Esophagus squamous epithelium (tissue), 5 donors: ENCODE measurements at places on chromosomes 5 and 9.

GRCh38 chr9:126804198-126804695 is 593 bp upstream of the ZBTB43 start:
- DNase-seq = no peak

- DNase-seq = no peak
Observed at GRCh38 chr9:131174681-131175239, 49.4 kb downstream of the NUP214 start.

DNA sequence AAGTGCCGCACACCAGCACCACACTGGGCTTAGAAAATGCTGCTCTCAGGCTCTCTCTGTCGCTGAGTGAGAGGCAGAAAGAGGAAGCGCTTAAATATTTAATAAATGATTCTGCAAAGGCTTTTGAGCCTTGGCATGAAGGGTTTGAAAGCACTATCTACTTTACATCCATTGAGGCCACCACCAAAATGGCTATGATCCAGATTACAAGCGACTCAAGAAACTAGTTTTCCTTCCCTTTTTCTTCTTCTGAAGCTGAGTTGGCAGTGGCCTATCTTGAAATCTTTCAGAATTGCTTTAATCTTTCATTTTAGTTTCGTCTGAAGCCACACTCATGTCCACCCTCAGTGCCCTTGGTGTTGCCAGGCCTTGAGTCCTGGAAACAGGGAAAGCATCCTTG is 59.5 kb downstream of the EBF1 start:
- no peak for DNase-seq

- no peak for DNase-seq
Observed at GRCh38 chr5:167840527-167841130, 450.8 kb upstream of the WWC1 start.

GRCh38 chr5:136106351-136107031 is 26.2 kb upstream of the SMAD5 start:
- no peak for DNase-seq

DNA sequence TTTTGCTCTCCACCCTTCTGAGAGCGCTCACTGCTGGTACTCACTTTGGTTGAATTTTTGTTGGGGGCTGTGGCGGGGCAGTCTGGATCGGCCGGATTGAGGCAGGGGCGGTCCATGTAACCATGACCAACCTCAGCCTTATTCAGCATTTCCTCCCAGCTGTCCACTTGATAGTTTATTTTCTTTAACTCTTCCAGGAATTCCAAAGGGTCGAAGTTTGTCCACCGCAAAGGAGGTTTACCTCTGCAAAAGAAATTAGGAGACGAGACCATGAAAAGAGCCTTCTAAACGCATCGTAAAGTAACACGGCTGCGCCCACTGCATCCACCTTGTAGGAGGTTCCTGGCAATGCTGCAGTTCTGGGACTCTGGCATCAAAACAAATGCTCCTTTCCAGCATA is 36.4 kb downstream of the PTCH1 start:
- no peak for DNase-seq

DNA sequence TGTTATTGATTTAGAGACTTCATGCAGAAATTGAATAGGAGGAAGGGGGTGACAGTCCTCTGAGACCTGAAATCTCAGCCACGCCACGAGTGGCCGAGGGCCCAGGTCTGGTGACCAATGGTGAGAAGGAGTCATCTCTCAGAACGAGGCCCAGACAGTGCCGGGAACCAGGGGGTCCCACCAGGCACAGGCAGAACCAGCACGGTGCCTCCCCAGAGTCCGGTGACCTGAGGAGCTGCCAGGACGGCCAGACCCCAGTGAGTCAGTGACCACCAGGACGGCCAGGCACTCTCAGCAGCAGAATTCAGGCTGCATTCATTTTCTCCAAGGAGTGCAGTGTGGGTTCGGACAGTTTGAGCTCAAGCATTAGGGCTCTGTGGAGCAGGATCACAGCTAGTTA is 43.8 kb upstream of the NKD2 start:
- no peak for DNase-seq

DNA sequence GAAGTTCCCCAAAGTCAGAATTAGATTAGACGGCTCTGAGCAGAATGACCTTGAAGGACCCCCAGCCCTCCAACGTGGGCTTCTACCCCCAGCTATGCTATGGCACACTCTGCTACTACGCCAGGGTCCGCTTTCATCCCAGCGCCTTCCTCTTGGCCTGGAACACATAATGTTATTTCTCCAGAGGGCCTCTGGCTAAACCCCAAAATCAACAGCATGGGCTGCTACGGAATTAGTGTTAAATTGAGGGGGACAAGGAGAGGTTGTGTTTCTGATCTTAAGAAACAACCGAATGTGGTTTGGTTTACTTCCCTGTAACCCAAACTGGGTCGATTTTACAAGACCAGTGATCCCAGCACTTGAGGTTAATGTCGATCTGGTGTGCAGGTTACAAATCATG is 97.1 kb downstream of the ZNF618 start:
- DNase-seq = no peak

- DNase-seq = no peak
Observed at GRCh38 chr5:171482434-171482730, 62.9 kb downstream of the FGF18 start.

DNA sequence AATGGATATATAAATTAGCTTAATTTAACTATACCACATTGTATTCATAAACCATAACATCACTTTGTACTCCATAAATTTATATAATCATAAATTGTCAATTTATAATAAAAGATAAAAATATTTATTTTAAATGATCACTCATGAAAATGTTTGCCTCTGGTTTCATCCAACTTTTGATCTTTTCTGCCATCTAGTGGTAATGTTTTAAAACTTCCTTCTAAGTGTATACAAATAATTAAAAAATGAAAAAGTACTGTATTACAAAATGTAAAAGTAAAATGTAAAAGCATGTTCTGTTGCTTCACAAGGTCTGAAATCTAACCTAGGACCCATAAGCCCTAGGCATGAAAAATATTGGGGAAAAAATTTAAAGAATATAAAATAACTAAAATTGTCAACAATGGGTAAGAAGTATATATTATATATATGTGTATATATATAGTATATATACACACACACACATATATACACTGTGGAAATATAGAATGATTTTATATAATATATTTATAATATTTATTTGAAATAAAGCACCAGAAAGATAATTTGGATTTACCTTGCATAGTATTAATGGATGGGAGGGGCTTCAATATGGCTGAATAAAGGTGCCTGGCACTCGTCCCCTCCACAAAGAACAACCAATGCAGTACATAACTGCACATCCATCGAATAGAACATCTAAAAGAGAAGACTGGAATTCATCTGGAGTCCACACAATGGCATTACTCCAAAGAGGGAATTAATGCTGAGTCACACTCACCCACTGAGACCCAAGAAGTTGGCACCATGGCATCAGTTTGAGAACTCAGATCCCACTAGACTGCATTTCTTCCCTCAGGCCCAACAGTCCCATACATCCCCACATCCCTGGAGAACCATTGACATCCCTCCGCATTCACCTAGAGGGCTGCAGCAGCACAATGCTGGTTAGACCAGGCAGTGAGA is 32.5 kb downstream of the ANXA1 start:
- DNase-seq = no peak

DNA sequence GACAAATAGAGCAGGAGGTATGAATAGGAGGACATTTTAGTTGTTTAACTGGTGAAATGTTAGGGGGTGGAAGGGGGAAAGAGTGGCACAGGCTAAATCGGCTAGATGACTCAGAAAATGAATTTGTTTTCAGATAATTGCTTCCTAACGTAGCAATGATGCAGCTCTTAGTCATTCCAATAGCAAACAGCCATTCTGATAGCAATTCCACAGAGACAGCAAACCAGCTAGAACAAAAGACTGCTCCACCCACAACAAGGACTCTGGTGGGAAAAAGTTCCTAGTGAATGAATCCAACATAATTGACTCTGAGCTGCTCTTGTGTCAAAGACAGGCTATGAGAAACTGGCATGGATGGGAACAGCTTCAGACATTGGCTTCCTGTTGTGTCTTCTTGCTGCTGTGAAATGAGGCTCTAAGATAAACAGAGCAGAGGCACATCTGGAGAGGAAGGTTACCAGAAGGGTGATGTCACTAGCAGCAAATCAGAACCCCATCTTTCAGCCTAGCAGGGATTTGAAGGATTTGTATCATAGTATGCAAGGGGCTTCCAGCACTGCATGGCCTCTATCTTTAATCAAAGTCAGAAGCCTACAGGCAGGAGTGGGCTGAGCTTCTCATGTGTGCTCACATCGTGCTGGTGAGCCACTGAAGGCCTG is 28.1 kb upstream of the F2RL1 start:
- no peak for DNase-seq

GRCh38 chr5:155089643-155090042 is 76.1 kb downstream of the KIF4B start:
- no peak for DNase-seq

GRCh38 chr9:126386088-126386487 is 59.5 kb downstream of the MVB12B start:
- DNase-seq = no peak

GRCh38 chr9:114098021-114098935 is 814 bp downstream of the KIF12 start:
- DNase-seq = no peak

GRCh38 chr9:14372437-14373335 is 58.7 kb upstream of the NFIB start:
- no peak for DNase-seq
